SK-MEL-5 (cell line): ENCODE measurements at places on chromosomes 7 and 10. TPM values are rescaled to one million over a fixed set of nuclear protein-coding genes. Genes with fewer than 3 reads are reported as not detected.
A peak's percentile ranks its signal among the peaks of the same experiment; 100 is the strongest.

DNA sequence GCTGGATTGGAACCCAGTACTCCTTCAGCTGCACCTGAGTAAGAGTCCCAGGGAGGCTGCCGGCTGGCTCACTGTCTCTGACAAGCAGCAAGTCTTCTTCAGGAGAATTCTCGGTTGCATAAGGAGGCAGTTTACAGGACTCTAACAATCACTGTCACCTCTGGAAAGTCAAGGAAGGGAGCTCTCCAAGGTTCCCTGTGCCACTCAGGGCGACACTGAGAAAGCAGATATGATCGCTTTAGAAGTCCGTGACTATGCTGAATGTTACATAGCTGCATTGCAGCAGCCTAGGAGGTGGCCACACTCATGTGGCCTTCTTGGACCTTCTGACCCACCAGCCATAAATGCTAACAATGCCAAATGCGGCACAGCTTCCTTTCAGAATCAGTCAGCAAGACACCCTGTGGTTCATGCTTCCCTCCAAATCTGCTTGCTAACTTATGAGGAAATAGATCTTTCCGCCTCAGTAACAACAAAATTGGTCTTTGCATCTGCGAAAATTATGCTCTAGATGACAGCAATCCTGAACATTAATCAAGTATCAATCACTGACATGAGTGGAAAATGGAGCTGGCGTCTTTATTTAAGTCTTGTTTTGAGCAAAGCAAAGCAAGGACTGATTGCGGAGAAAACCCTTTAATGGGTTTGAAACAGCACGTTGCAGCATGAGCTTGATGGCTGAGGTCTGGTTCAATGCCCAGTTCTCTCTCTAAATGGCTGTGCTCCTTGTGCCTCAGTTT lies 132.9 kb downstream of the ATXN7L1 start:
- DNase-seq = no peak

SPDYE5 gene
- 0.05 TPM in 1 of 2 replicates, not detected in the other for total RNA-seq

LIPF gene
- not detected in 2 replicates for total RNA-seq

DNA sequence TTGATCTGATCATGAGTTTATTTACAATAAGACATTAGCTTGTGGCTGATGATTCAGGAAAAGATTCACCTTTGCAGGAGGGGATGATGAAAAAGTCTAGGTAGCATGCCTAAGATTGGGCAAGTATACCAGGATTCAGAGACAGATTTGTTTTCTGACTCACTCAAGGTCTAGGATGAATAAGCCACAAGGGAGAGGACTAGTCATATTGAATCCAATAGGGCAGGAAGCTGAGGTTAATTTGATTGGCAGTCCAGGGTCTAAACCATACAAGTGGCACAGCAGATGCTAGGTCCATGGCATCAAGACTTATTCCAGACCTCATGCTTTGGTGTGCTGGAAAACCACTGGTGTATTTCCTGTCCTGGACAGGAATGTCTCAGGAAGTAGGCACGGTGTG lies 1133.4 kb downstream of the XPNPEP1 start:
- DNase-seq = no peak

DNA sequence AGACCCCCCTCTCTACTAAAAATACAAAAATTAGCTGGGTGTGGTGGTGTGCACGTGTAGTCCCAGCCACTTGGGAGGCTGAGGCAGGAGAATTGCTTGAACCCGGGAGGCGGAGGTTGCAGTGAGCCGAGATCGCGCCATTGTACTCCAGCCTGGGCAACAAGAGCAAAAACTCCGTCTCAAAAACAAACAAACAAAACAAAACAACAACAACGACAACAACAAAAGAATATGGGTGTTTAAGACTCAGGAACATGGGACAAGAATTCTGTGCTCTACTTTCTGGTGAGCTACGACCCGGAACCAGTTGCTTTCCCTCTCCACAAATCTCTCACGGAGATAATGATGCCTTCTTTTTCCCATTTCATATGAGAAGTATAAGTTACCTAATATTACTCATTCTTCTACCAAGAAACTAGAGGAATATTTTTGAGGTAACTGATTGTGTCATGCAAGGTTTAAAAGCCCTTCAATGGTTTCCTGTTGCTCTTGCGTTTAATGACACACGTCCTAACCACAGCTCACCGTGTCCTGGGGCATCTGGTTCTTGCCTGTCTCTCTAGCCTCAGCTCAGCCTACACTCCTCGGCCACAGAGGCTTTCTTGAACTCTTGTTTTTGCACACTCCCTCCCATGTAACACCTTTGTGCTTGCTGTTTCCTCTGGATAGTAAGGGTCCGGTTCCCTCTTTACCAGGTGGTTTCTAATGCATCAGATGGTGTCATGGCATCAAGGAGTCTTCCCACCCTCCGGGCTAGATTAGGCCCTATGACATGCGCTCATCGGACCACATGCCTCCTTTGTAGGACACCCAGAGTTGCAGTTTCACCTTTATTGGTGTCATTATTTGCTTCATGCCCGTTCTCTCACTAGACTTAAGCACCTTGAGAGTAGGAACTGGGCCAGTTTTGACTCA lies 67.5 kb downstream of the PFKFB3 start:
- no peak for DNase-seq

- DNase-seq = peak; percentile 96
Observed at GRCh38 chr7:151736403-151736909, 140.5 kb downstream of the PRKAG2 start.

GRCh38 chr10:107898392-107898791 lies 733.9 kb upstream of the SORCS1 start:
- DNase-seq = no peak

- DNase-seq = no peak
Observed at GRCh38 chr7:96870185-96870584, 135.2 kb upstream of the DLX6 start.

GRCh38 chr7:55185321-55185802 lies 166.5 kb downstream of the EGFR start:
- DNase-seq = no peak

GRCh38 chr7:3232228-3232627 lies 68.8 kb upstream of the SDK1 start:
- DNase-seq = no peak

TEX47 gene
- not detected in 2 replicates for total RNA-seq

MYL7 gene
- total RNA-seq = not detected in 2 replicates

- DNase-seq = no peak
Observed at GRCh38 chr10:100810091-100810834, 64.9 kb downstream of the PAX2 start.

- peak; percentile 26 for DNase-seq
Observed at GRCh38 chr7:138770904-138771303, 26.9 kb upstream of the TMEM213 start.

GRCh38 chr10:84521468-84521867 lies 193.1 kb downstream of the CCSER2 start:
- no peak for DNase-seq

CLRN3 gene
- not detected in 2 replicates for total RNA-seq

SLC18A2 gene
- 0.11 TPM in 1 of 2 replicates, not detected in the other for total RNA-seq

- DNase-seq = peak; percentile 95
Observed at GRCh38 chr7:38368191-38368605, 94.8 kb upstream of the TARP start.

DNA sequence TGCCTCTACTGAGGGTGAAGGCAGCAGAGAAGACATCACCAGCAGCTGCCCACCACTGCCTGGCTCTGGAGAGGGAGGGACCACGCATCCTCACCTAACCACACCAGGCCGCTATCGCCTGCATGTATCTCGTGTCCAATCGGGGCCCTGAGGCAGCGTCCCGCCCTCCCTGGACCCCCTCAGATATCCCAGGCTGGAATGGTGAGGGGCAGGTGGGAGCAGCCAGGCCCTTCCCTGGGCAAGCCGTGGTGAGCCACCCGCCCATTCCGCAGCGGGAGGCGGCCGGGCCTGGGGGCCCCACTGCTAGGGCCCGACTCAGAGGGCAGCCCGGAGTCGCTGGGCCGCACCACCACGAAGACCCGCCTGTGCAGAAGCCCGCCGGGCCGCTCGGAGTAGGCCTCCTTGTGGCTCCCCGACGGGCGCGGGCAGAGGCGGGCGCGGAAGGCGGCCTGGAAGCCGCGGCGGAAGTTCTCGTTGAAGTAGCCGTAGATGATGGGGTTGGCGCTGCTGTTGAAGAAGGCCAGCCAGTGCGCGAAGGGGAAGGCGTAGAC lies 21.6 kb upstream of the PPA1 start:
- DNase-seq = no peak

DNA sequence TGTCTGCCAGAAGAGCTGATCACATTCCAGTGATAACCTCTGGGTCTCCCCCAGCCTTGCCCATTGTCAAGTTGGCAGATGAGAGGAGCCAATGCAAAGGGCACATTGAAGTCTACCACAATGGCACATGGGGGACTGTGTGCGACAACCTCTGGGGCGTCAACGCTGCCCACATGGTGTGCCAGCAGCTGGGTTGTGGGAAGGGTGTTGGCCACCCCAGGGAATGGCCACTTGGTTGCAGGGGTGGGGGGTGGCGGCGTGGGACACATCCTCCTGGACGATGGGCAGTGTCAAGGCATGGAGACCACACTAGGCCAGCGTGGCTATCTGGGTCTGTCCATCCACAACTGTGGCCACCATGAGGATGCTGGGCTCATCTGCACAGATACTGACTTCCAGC lies 43.4 kb downstream of the CUZD1 start:
- no peak for DNase-seq

- DNase-seq = no peak
Observed at GRCh38 chr7:2710286-2710655, 22.3 kb downstream of the AMZ1 start.

- DNase-seq = no peak
Observed at GRCh38 chr10:128217136-128217535, 90.9 kb upstream of the MKI67 start.

- no peak for DNase-seq
Observed at GRCh38 chr7:139441961-139442360, 41.5 kb downstream of the KLRG2 start.

DNA sequence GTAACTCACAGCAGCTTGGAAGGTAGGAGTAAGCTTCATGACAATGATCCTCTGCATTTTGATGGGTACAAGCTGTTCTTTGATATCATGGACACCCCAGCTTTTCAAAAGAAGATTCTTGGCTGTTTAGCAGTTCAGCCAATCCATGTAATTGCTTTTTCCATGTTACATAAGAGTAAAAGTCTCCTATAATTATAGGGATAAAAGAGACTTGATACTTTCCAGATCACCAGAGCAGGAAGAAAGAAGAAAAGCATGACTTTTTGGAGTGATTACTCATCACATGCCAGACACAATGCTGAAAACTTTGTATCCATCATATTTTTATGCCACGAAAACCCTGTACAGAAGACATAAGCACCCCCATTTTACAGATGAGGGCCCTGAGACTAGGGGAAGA lies 1049.7 kb downstream of the NRG3 start:
- DNase-seq = no peak

- no peak for DNase-seq
Observed at GRCh38 chr7:120272701-120273475, at the start of gene KCND2. TSS of gene KCND2 (plus strand) at chr7:120273175.

- DNase-seq = no peak
Observed at GRCh38 chr7:1033546-1034145, 10.7 kb upstream of the GPR146 start.

DNA sequence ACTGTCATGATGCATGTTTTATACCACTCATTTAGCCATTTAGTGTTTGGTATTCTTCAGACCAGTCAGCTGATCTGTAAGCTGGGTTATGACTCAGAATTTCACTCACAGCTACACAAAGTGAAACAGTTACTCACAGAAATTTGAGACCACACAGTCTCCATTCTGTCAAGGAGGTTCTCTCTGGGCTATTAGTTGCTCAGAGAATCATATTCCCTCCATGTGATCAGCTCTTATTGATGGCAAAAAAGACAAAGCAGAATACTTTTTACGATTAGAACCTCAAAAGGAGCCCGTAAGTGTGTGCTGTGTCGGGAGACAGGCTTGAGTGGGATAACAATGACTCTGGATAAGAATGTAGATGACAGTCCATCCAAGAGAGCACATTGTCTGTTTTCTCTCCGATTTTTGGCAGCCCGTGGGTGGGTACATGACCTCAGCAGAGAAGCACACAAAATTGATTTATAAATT lies 277.6 kb upstream of the SORCS1 start:
- DNase-seq = peak; percentile 82

- no peak for DNase-seq
Observed at GRCh38 chr7:116792813-116793212, 69.6 kb upstream of the CAPZA2 start.

DNA sequence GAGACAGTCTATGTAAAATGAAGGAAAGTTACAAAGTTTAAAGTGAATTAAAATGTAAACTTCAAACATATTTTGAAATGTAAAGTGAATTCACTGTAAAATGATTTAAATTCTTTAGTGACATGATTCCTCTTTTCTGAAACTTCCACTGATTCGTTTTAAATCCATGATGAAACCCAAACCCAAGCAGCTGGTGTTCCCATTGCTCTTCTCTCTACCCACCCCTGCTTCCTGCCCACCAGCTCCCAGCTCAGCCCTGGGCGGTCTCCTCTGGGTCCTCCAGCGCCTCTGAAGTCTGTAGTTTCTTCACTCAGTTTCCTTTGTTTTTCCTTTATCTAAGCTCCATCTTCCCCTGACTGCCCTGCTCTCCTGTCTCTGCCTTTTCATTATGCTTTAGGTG lies 175.9 kb downstream of the SNX10 start:
- DNase-seq = no peak

SPOCK2 gene
- 0.05 and 0.24 TPM in 2 replicates for total RNA-seq

XRCC2 gene
- 13.2 and 14.1 TPM in 2 replicates for total RNA-seq

- DNase-seq = no peak
Observed at GRCh38 chr10:122164023-122164601, 107.0 kb upstream of the BTBD16 start.

AGAP5 gene
- 2.0 and 2.3 TPM in 2 replicates for total RNA-seq

DNA sequence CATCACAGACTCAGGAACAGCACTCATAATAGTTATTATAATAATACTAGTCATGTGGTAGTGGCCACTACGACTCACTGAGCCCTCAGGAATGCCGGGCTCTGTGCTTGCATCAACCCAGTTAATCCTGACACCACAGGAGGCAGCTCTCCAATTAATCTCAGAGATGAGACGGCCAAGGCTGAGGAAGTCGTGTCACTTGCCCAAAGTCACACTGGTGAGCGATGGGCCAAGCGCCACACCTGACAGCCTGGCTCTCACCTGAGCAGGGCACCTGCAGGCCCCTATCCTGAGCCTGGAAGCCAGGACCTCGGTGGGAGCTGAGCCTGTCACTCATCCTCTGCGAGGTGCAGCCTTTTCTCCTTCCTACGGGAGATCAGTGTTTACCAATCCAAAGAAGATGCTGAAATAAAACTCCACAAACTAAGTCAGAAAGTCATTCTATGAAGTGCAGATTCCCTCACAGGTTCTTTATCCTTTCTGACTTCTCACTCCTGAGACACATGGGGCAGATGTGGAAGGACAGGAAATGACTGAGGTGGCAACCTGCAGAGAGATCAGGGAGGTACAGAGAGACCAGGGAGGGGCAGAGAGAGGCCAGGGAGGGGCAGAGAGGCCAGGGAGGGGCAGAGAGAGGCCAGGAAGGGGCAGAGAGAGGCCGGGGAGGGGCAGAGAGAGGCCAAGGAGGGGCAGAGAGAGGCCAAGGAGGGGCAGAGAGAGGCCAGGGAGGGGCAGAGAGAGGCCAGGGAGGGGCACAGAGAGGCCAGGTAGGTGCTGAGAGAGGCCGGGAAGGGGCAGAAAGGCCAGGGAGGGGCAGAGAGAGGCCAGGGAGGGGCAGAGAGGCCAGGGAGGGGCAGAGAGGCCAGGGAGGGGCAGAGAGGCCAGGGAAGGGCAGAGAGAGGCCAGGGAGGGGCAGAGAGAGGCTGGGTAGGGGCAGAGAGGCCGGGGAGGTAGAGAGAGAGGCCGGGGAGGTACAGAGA lies 38.5 kb downstream of the VIPR2 start:
- no peak for DNase-seq

- DNase-seq = no peak
Observed at GRCh38 chr10:21363092-21363730, 162.3 kb downstream of the SKIDA1 start.

WEE2 gene
- not detected in 2 replicates for total RNA-seq
